ENCODE measurements at places on chromosomes 2 and 18.

DNA sequence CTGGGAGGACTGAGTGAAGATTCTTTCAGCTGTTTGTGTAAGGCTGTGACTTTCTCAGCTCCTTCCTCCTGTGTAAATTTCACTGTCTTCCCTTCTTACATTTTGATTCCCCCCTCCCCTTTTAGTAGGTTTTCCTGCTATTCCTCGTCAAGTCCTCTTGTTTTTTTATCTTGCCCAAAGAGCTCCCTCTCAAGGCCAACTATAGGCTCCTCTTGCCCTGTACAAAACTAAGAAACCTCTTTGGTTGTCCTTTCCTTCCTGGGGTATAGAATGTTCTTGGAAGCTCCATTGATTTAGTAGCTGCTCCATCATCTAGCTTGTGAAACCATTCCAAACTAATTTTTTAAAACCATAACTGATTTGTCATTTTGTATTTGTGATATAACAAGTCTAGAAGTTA is 7.3 kb downstream of the CCDC121 start:
- no peak for DNase-seq

DNA sequence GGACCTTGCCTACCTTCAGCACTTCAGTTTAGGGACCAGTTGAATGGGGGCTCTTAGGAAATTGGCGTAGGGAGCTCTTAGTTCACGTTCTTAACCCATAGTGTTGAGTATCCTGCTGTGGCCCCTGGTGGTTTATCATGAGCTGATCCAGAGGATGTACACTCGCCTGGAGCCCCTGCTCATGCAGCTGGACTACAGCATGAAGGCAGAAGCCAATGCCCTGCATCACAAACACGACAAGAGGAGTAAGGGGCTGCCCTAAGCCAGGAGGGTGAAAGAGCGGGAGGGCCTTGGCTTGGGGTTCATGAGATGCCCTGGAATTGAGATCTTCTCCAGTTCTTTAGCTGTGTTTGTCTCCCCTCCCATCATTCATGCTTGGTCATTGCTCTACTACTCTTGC is 2.9 kb downstream of the RETREG2 start:
- no peak for DNase-seq

- DNase-seq: no peak
These were observed 1098.9 kb upstream of the CHAC2 start for GRCh38 chr2:52668724-52669123.

DNA sequence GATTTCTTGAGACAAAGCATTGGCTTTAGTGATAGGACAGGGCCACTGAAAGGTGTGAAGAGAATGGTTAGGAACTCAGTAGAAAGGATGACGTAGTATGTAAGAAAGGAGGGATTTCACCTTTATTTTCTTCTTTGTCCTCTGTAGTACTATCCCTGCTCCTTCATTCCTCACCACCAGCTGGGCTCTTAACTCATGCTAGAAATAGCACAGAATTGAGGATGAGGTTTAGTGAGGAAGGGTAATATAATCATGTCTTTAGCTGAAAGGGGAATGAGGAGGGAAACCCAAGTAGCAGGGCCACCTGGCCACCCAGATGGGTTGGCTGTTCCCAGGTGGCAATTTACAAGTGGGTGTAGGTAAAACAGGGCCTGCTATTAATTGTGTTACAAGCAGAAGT is 15.2 kb downstream of the ACVR2A start:
- DNase-seq: no peak
